CD4-positive, alpha-beta T cell treated with Interleukin-4 for 4 hours (primary cell): ENCODE measurements at places on chromosomes 1 and 21.
A peak's percentile ranks its signal among the peaks of the same experiment; 100 is the strongest.

DNA sequence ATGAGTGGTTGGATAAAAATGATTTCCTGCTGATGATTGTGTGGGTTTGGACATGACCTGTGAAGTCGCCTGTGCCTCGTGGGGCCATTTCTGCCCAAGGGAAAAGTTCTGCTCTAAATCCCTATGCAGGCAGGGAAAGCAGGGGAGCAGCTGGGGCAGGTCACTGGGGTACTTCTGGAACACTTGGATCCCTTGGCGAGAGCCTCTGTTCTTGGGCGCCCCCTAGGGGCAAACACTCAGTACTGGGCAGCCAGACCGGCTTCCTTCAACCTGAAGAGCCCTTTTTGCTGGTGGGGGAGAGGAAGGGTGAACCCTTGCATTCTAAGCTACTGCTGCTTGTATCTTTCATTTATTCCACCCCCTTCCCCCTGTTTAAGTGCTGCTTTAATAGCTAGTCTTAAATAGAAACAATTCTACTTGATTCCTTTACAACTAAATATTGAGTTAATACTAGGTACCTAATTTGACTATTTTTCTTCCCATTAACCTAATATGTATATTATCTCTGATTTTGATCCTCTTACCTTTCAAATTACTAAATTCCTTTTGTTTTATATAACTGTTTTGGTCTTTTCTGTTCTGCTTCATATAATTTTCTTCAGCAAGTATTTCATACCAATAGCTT lies 5.1 kb upstream of the CLEC20A start:
- peak; percentile 40 for DNase-seq

DNA sequence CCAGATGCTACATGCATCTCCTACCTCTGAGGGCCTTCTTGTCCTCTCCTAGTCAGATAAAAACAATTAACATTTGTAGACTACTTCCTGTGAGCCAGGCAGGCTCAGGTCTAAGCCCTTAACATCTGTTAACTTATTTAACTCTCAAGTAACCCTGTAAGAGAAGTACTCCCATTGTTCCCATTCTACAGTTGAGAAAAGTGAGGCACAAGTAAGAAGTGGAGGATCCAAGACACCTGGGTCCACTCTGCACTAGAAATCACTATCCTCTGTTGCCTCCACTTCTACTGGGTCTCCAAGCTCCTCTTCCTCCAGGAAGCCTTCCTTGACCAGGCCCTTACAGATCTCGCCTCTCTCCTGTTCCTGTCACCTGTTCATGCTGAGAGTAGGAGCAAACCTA lies 9.7 kb downstream of the C1orf216 start:
- no peak for DNase-seq

DNA sequence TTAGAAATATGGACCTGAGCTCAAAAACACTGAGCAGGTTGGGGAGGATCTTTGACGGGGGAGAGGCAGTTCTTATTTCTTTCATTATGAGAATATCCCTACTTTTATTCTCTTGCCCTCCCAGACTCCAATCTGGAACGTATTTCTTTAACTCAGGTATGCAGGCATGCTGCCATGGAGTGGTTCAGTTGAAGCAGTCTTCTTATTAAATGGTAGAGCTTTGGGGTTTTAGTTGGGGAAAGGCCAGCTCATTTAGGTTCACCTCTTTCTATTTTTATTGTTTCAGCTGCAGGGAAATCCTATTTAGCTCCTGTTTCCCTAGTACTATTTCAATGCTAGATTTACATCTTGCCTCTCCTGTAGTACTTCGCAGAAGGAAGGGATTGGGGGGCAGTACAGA lies 198.9 kb downstream of the TTLL7 start:
- no peak for DNase-seq

- DNase-seq = no peak
Measured at GRCh38 chr1:233885196-233885920, 19.1 kb upstream of the SLC35F3 start.

- DNase-seq = no peak
Measured at GRCh38 chr21:26513212-26513611, 59.9 kb downstream of the CYYR1 start.

- peak; percentile 54 for DNase-seq
Measured at GRCh38 chr1:40951943-40952743, 27.4 kb upstream of the CTPS1 start.

- DNase-seq = no peak
Measured at GRCh38 chr1:2969011-2969844, 52.0 kb upstream of the ACTRT2 start.

DNA sequence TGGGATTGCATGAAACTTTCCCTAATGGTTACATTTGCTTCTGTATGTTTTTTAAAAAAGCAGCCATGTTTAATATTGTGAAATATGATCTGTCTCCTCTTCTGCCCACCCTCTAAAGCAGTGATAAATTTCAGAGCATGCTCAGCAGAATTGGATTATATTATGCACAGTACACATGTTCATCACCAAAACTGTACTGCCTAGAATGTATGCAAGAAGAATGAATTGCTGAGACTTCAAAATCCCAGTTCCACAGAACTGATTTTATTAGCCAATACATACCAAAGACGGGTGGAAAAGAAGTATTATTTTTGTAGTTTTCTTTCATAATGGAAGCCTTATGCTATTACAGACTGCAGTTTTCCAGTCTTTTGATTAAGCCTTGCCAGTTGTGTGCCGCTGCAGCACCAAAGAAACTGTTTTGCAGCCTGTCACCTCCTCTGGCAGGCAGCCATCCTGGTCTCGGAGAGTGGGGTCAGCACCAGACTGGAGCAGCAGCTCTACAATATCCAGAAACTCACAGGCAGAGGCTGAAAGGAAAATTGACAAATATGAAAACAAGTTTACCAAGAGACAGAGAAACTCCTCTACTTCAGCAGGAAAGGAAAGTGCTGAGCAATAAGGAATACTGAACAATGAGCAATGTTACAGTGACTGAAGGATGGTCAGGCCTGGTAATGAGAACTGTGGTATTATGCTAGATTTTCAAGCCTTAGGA lies 58.1 kb downstream of the LHX4 start:
- DNase-seq = no peak

- DNase-seq = no peak
Measured at GRCh38 chr1:173934440-173934839, 17.3 kb upstream of the SERPINC1 start.

- no peak for DNase-seq
Measured at GRCh38 chr21:29616209-29616751, 317.6 kb downstream of the BACH1 start.

GRCh38 chr1:23570001-23570691 lies 10.8 kb upstream of the ID3 start:
- DNase-seq = no peak

- DNase-seq = no peak
Measured at GRCh38 chr1:53345996-53346813, 18.3 kb upstream of the LRP8 start.

GRCh38 chr21:16620786-16621320 lies 891.1 kb downstream of the USP25 start:
- DNase-seq = no peak

DNA sequence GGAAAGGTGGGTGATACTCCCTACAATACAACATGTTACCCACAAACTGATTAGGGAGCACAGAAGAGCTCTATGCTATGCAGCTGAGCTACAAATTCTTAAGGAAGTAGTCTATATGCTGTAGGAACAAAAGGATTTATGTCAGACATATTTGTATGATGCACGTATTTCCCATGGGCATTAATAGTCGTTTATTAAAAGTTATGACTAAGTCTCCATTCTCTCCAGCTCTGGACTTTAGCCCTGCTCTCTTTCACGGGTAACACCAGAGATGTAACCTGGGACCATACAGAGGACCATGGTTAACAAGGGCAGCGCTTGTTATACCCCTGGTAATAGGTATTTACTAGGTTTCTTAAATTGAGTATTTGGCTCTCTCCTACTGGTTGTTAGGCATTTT lies 168.2 kb upstream of the C1orf105 start:
- DNase-seq = no peak

DNA sequence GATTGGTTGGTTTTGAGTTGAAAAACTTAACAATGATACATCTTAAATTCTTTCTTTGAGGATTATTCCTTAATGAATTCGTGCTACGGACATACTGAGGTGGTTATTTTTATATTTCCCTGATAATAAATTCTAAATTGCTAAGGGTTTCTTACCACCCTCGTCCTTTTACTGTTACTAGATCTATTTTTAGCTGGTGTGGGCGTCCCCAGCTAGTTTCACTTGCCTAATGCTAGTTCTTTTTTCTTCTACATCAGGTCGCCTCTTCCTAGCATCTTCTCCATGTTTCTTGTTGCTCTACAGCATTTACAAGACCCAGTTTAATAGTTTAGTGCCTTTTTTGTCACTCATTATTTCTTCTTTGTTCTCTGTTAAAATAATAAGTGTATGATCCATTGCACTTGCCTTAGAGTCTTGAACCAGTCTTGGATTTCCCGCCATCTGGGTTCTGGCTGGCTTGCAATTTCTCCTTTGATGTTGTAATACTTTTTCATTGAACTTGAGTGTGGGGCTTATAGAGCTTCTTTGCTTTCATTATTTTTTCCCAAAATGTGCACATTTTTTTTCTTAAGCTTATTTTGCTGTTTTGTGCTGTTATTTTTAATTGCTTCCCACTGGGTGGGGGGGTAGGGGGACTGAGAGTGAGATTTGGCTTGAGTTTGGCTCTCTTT lies 677 bp upstream of the HSD11B1 start:
- no peak for DNase-seq

- DNase-seq = peak; percentile 92
Measured at GRCh38 chr1:230642263-230642959, at the start of gene COG2. Gene COG2 (plus strand): TSS chr1:230642481. CDS start chr1:230642607, 126 bp downstream.

- DNase-seq = no peak
Measured at GRCh38 chr1:80155371-80155770, 1148.8 kb upstream of the ADGRL4 start.

- DNase-seq = no peak
Measured at GRCh38 chr1:208892147-208892546, 648.0 kb upstream of the PLXNA2 start.

GRCh38 chr1:206633708-206634121 lies 1.6 kb upstream of the DYRK3 start:
- no peak for DNase-seq
